KG1 (cell line): ENCODE measurements at places on chromosomes 2 and 18.

- no peak for DNase-seq
Observed at GRCh38 chr2:237879991-237880560, 20.7 kb downstream of the RAMP1 start.

DNA sequence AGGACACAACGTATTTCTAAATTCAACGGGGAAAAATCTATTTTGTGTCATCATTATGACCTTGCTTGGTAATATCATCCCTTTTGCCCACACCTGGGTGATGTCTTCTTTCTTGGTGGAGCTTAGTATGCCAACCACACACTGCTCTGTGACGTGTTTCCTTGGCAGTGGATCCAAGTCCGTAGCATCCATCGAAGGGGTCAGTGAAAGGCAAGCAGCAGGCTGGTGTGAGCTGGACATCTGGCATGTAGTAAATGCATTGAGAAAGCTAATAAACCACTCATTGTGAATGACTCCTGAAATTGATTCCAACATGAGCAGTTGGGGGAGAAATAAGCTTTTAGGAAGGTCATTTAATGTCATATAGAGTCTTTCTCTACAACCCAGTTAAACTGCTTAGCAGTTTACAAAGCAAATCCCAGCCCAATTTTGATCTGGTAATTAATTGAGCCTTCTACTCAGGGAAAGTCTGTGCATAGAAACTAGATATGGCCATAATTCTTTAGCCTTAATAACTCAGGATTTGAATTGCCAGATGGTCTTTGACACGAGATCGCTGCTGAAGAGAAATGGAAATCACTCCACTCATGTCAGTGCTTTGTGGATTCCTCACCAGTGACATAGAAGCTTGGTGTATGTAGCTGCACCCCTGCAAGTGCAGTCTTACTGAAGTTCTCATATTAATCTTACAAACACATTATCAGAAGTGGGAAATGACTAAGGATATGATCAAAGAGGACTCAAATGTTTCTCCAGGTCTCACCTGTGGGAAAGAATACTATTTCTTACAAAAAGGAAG lies 494.8 kb downstream of the CMPK2 start:
- no peak for DNase-seq

GRCh38 chr2:99571954-99572353 lies 82.1 kb upstream of the REV1 start:
- no peak for DNase-seq

DNA sequence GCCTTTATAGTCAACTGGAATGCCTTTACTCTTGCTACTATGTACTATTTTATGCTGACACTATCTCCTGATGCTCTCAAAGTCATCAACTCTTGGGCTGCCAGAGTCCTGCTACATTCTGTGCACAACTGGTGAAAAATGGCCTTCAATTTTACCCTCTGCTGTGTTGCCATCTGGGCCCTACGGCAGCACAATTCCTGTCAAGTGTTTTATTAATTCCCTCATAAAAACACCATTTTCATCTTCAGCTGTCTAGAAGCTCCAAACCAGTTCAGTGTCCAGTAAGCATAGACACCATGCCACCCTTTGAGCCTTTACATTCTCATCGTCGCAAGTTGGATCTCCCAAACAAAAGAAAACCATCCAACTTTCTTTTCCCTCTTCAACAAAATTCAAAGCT lies 26.5 kb downstream of the CALCRL start:
- no peak for DNase-seq

- DNase-seq: no peak
Observed at GRCh38 chr2:187435756-187436155, 12.3 kb downstream of the CALCRL start.

- DNase-seq: no peak
Observed at GRCh38 chr2:11807156-11808015, 61.0 kb downstream of the LPIN1 start.

- no peak for DNase-seq
Observed at GRCh38 chr2:219619235-219619634, 8.2 kb upstream of the SLC4A3 start.

DNA sequence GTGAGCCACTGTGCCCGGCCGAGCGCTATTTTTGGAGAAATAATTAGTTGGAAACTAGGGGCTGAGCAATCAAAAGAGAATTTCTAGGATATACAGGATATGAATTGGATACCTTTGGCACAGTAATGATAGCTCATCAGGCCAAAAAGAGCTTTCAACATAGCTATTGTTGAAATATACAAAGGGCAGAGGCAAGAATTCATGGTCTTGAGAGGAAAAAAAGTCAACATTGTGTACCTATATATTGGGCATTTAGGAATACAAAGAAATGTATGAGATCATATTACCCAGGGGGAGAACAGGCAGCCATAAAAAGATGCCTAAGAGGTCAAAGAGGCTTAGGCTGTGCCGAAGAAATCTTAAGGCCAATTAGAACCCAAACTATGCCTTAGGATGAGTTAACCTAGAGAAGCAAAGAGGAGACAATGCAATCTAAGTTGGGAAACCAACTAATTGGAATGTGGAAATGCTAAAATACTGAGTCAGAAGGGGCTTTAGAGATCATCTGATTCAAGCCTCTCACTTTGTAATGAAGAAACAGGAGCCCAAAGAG lies 99.0 kb downstream of the RBBP8 start:
- no peak for DNase-seq

GRCh38 chr18:38933322-38933721 lies 1367.7 kb upstream of the CELF4 start:
- no peak for DNase-seq

- DNase-seq: no peak
Observed at GRCh38 chr2:98040331-98040939, 44.7 kb upstream of the TMEM131 start.

- no peak for DNase-seq
Observed at GRCh38 chr18:28204154-28204553, 27.2 kb upstream of the CDH2 start.
